ENCODE measurements at places on chromosomes 16 and 17.

DNA sequence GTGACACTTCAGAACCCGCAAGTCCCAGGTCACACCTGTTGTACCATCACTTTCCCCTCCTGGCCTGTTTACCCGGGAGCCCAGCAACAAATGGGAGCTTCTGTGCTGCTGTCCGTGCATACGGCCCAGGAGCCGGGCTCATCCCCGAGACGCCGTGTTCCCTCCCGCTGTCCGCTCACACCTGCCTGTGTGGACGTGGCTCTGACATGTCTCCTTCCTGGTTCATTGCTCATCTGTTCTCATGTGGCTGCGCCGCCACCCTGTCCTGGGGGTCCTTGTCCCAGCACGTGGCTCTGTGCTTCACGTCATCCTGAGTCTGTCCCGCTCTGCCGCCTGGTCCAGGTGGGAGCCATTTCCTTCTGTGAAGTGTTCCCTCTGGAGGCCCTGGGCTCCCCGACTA, 37.9 kb downstream of the TBCD start:
- DNase-seq = no peak

- DNase-seq = peak; percentile 79
Measured at GRCh38 chr17:74682028-74682427, 30.7 kb downstream of the CD300LF start.

GRCh38 chr16:64459821-64460220, 662.0 kb downstream of the CDH11 start:
- no peak for DNase-seq

- no peak for DNase-seq
Measured at GRCh38 chr16:15958703-15959348, 9.4 kb downstream of the ABCC1 start.

- no peak for DNase-seq
Measured at GRCh38 chr16:21685034-21685455, 21.3 kb downstream of the OTOA start.

DNA sequence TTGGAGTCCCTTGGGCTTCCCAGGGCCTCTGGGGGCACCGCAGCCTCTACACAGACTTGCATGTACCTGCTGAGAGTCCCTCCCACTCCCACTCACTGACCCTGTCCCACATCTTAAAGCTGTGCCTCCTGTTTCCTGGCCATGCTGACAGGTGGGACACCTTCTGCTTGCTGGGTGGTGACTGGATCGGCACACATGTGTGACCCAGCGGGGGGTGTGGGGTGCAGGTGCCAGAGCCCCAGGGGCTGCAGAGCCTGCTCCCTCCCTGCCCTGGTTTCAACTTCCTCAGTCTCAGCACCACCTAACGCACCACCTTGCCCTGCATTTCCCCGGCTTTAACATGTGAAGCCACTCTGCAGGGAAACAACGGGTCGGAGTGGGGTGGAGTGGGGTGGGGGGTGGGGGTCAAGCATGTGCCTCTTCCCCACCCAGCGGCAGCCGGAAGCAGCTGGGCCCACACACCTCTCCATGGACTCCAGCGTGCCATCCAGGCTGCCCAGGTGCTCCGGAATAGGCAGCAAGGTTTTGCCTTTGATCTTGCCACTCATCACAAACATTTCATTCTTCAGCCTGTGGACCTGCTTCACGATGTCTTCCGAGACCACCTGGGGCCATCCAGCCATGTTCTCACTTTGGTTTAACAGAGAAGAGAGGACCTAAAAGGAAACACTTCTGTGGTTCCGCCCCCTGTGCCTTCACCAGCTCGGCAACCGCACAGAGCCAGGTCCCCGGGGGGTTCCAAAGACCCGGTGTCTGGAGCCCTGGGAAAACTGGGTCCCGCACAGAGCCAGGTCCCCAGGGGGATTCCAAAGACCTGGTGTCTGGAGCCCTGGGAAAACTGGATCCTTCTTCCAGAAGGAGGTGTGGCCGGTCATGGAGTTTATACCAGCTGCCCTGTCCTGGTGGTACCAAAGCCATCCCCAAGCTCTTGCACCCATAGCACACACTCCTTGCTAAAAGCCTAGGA, 4.7 kb downstream of the DNAH17 start:
- no peak for DNase-seq

DNA sequence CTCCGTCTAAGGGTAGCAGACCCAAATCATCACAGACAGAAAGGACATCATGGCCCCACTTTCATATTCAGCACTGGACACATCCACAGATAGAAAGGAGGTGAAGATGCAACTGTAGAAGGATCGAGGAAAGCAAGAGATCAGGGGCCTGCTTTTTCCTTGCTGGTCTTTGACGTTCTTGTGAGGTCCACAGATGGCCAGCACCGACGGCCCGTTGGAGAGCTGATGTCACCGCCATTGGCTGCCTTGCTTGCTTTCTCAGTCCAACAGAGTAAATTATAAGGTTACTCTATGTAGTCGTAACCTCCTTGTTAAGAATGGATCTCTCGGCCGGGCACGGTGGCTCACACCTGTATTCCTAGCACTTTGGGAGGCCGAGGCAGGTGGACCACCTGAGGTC, 5.1 kb upstream of the RBFOX3 start:
- DNase-seq = no peak

- DNase-seq = no peak
Measured at GRCh38 chr17:66750116-66750515, 84.8 kb upstream of the CACNG5 start.

GRCh38 chr16:46882940-46883307, 1.2 kb upstream of the GPT2 start:
- DNase-seq = no peak

GRCh38 chr16:70746040-70746707, 54.8 kb downstream of the VAC14 start:
- DNase-seq = peak; percentile 89

GRCh38 chr17:42107597-42108576, 4.6 kb downstream of the DHX58 start:
- peak; percentile 73 for DNase-seq

DNA sequence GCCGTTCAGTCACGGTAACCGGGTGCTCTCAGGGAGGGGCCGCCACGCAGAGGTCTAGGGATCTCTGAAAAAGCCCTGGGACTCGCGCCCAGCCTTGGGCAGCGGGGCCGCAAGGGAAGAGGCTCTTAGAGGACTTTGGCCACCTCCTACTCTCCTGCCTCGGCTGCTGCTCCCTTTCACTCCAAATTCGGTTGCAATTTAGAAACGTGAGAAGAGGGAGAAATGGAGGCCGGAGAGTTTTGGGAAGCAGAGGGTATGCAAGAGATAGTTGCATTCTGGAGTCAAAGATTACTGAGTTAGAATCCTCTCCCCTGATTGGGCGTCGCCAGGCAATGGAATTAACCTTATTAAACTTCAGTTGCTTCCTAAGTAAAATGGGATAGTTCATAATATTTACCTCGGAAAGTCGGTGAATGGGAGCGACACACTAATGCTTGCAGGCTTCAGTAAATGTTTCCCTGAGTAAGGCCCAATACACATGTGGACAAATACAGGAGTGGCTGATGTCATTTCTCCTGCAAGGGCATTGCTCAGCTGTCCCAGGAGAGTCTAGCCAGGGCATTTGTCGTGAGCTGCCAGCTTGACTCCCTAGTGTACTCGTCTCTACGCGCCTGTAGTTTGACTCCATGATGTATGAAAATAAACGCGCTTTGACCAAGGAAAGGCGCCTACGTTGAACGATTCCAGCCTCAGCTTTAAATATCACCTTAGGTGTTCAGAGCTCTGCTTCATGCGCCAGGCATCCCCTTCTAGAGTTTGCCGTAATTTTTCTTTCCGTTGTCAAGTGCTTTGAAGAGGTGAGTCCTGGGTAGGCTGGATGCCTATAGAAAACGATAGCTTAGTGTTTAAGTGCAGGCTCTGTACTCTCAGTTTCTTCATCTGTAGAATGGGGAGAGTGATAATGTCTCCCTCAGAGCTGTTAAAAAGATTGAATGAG, 667 bp downstream of the OGFOD1 start:
- peak; percentile 18 for DNase-seq

GRCh38 chr16:65124596-65124995, 2.7 kb upstream of the CDH11 start:
- no peak for DNase-seq

DNA sequence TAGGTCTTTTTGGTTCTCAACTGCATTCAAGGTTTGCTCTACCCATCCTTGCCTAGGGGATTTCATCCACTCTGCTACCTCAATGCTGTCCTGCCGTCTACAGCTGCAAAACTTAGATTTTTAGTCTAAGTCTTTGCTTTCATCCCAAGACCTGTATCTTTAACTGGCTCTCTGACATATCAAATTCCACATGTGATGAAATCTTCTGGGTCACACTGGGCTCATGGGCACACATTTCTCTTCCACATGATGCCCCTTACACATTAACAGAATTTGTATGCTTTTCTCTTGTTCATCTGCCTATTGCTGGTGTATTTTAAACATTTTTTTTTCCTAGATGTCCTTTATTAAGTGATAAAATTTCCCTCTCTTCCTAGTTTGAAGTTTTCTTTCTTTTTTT, 39.6 kb downstream of the MAF start:
- DNase-seq = no peak

- DNase-seq = peak; percentile 48
Measured at GRCh38 chr16:31200821-31201568, 1.6 kb downstream of the PYCARD start.

DNA sequence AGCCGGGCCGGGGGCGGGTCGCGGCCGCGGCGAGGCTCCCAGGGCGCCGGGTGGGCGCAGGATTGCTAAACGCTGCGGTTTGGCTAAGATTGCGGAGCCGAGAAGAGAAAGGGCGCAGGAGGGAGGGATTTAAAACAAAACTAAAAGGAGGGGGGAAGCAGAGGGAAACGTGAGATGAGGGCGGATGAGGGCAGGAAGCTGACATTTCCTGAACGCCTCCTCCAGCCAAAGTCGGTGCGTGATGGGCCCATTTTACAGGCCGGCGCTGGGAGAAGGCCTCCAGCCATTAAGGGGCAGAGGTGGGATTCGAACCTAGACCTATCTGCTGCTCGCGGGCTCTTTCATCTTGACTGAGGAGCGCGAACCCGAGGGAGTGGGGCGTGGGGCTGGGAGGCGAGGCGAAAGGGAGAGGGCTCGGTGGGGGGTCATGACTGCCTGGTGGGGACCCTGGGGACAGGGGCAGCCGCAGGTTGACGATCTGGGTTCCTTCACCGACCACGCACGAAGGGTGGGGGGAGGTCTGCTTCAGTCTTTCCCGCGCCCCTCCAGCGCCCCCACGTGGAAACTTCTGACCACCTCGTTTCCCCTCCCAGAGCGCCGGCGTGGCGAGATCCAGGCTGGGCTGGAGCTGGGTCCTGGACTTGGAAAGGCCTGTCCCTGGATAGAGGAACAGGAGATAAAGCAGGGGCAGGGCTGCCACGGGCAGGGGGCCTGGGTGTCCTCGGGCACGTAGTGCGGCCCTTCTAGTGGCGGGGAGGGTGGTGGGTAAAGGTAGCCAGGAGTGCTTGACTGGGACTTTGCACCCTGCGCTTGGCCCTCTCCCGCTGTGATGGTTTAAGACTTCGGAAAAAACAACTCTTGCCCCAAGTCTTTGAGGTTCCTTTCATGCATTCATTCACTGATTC, 3.8 kb upstream of the TAC4 start:
- DNase-seq = no peak

DNA sequence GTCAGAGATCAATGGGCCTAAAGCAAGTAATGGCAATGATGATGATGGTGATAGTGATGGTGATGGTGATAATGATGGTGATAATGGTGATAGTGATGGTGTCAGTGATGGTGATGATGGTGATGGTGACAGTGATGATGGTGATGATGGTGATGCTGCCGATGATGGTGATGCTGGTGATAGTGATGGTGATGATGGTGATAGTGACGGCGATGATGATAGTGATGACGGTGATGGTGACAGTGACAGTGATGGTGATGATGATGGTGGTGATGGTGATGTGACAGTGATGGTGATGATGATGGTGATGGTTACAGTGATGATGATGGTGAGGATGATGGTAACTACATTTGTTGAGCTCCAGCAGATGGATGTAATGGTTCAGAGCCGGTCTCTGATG, 30.8 kb upstream of the OR4D1 start:
- no peak for DNase-seq

GRCh38 chr17:68957944-68958343, 2.8 kb upstream of the ABCA8 start:
- DNase-seq = no peak

DNA sequence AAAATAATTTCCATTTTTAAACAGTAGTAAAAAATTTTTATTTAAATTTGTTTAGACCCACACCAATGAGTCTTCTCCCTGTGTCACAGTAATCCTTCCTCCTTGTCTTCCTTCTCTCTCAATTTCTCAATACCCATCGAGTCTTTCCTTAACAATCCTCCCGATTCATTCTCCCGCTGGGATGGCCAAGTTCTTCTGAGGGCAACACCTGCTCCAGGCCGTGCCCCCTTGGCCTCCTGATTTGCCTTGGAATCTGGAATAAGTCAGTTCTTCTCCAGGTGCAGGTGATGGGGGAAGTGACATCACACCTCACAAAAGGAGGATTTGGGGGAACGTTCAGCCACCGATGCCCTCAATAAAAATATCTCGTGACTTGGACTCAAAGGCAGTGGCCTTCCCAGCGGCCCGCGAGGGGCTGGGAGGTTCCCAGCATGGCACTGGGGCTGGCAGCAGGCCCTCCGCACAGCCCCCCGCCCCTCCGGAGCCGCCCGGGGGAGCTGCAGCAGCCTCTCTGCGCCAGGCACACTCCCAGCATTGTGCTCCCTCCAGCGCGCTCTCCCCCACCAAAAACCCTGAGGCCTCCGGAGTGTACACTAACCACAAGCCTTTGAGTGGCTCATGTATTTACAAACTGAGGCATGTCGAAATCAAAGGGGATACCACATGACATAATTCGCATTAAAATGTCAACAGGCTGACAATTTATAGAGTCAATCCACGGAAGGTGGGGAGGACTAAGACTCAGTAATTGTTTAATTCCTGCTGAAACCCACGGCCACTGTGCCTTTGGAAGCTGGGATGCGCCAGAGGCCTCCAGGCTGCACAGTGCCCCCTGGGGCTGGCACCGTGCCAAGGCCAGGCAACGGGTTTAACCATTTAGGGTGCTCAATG, 120.5 kb downstream of the ZFHX3 start:
- peak; percentile 91 for DNase-seq

GRCh38 chr16:48608452-48608851, 1.5 kb downstream of the N4BP1 start:
- peak; percentile 56 for DNase-seq

DNA sequence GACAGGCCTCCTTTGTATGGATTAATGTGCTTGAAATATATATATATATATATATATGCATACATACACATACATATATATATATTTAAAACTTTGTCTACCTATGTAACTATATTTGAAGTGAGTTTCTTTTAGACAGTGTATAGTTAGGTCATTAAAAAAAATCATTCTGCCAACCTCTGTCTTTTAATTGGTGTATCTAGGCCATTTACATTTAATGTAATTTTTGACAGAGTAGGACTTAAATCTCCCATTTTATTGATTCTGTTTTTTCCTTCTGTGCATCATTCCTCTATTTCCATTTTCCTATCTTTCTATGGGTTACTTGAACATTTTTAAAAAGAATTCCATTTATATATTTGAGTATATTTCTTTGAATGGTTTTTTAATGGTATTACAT, 125.2 kb downstream of the IRF8 start:
- DNase-seq = no peak

GRCh38 chr17:67223924-67224323, 21.1 kb downstream of the HELZ start:
- DNase-seq = no peak

GRCh38 chr17:66317629-66318028, 15.2 kb downstream of the PRKCA start:
- DNase-seq = no peak

Measured in inflammatory macrophage treated with lipopolysaccharide for 1 hour (primary cell).